ENCODE measurements at places on chromosomes 4 and X.

- DNase-seq: no peak
These were observed 131.4 kb downstream of the PTTG2 start for GRCh38 chr4:38091636-38092035.

DNA sequence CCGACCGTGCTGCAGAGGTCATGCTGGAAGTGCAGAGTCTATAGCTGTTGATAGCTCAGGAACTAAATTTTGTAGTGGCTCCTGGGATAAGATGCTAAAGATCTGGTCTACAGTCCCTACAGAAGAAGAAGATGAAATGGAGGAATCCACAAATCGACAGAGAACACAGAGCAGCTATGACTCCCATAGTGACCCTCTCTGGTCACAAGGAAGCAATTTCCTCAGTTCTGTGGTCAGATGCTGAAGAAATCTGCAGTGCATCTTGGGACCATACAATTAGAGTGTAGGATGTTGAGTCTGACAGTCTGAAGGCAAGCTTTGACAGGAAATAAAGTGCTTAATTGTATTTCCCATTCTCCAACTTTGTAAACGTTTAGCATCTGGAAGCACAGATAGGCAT, 8.8 kb downstream of the MANBA start:
- DNase-seq: no peak

- DNase-seq: no peak
These were observed 227.8 kb downstream of the ADGRL3 start for GRCh38 chr4:61427818-61428495.

DNA sequence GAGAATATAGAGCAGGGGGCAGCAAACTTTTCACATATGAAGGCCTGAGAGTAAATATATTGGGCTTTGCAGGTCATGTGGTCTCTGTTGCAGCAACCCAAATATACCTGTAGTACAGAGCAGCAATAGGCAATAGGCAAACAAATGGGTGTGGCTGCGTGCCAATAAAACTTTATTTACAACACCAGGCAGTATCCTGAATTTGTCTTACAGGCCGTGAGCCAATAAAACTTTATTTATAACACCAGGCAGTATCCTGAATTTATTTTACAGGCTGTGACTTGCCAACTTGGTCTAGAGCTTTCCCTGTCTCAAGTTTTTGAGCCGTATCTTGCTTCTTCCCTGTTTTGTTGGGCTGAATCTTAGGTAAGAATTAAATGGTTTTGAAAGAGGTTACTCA, 118.2 kb downstream of the PHEX start:
- peak; percentile 5 for DNase-seq

- no peak for DNase-seq
These were observed 154.7 kb downstream of the RAB28 start for GRCh38 chr4:13329340-13329850.

- DNase-seq: peak; percentile 57
These were observed 16.3 kb downstream of the KLF8 start for GRCh38 chrX:56248492-56248891.

- peak; percentile 59 for DNase-seq
These were observed 6.2 kb downstream of the NCAPG start for GRCh38 chr4:17817027-17817426.

DNA sequence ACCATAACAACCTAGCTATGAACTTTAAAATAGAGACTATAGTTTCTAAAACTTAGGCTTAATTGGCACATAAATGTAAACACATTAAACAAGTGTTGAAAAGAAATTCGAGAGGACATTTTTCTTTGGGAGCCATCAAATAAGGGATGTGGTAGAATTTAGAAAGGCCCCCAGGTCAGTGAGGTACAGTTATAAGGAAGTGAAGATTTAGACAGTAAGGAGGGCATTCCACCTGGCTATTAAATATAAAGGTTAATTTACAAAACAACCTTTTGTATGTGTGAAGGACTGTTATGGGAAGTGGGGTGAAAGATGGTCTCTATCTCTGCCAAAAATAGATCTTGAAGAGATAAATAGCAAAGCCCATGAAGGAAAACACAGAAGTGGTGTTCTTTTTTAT, 83.9 kb downstream of the AFF1 start:
- no peak for DNase-seq

DNA sequence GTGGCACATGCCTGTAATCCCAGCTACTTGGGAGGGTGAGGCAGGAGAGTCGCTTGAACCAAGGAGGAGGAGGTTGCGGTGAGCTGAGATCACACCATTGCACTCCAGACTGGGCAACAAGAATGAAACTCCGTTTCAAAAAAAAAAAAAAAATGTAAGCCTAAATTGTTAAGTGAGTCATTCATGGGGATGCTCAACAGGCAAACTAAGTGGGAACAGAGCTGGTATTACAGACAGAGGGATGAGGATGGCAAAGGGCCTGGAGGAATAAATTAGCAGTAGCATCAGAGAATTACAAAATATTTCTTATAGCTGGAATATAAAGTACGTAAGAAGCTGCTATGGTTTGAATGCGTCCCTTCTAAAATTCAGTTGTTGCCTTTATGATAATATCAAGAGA, 43.4 kb upstream of the OGT start:
- no peak for DNase-seq

GRCh38 chr4:67134616-67135015, 410.7 kb downstream of the CENPC start:
- DNase-seq: no peak

DNA sequence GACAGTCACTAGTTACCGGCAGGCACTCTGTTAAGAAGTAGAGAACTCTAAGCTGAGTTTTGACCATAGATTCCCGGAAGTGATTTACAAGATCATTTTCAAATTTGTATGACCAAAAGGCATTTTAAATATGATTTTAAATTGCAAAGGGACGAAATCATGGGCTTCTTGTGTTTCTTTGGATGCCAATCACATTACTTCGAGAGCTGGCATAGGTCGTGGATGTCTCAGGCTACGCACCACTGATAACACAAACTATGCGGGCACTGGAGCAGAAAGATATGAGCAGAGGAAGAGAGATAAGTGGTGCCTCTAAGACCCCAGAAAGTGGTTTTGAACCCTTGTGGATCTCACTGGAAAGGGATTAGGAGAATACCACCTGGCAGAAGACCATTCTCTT, 294.2 kb upstream of the FTHL17 start:
- DNase-seq: no peak

- DNase-seq: no peak
These were observed 108.0 kb downstream of the CPZ start for GRCh38 chr4:8700531-8700930.

DNA sequence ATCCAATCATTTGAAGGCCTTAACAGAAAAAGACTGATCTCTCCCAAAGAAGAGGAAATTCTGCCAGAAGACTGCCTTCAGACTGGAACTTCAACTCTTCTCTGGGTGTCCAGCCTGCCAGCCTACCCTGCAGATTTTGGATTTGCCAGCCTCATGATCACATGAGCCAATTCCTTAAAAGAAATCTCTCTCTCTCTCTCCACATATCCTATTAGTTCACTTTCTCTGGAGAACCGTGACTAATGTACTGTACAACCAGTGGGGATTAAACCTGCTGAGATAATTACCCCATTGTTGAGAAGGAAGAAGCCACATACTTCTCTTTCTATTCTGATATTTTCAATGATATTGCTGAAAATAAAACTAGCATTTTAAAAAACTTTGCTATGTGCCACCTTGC, 711.3 kb upstream of the AMOT start:
- DNase-seq: no peak

GRCh38 chrX:85544609-85545008, 165.1 kb upstream of the POF1B start:
- DNase-seq: peak; percentile 26

DNA sequence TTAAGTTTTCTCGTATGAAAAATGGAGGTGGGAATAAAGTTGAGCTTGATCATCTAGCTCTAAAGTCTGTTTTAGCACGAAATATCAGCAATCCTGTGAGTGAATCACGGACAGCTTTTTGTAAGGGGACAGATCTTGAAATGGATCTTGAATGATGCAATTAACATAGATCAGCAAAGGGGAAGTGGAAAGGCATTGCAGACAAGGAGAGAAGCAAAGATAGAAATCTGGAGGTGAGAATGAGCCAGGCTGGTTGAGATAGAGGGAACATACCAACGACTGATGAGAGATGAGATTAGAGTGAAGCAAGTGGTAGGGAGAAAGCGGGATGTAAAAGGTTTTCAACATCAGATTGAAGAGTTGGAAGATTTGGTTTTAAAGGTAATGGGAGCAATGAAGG, 4.6 kb upstream of the DGKK start:
- DNase-seq: no peak

- no peak for DNase-seq
These were observed 69.6 kb upstream of the NDP start for GRCh38 chrX:44042751-44043150.

- no peak for DNase-seq
These were observed 45.3 kb downstream of the SLC9A6 start for GRCh38 chrX:136030303-136031191.

- DNase-seq: no peak
These were observed 106.1 kb downstream of the WWC2 start for GRCh38 chr4:183205193-183205592.

GRCh38 chr4:107718351-107718965, 1.6 kb downstream of the PAPSS1 start:
- DNase-seq: peak; percentile 26

DNA sequence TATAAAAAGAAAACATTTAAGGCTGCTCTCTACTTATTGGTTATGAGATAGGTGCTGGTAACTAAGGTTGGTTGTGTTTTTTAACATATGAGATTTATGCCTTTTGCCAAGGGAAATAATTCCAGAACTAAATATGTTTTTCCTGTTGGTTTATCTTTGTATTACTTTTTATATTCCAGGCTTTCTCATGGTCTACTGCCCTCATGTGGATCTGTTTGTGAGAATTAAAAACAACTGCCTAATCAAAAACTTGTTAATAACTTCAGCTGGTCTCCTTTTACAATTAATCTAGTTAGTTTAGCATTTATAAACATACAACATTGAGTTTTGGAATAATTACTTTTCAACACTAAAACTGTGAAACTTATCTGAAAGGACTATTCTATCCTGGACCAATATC, 1208.3 kb downstream of the ADGRL3 start:
- no peak for DNase-seq

GRCh38 chrX:66015152-66015831, 24.6 kb downstream of the VSIG4 start:
- peak; percentile 20 for DNase-seq

DNA sequence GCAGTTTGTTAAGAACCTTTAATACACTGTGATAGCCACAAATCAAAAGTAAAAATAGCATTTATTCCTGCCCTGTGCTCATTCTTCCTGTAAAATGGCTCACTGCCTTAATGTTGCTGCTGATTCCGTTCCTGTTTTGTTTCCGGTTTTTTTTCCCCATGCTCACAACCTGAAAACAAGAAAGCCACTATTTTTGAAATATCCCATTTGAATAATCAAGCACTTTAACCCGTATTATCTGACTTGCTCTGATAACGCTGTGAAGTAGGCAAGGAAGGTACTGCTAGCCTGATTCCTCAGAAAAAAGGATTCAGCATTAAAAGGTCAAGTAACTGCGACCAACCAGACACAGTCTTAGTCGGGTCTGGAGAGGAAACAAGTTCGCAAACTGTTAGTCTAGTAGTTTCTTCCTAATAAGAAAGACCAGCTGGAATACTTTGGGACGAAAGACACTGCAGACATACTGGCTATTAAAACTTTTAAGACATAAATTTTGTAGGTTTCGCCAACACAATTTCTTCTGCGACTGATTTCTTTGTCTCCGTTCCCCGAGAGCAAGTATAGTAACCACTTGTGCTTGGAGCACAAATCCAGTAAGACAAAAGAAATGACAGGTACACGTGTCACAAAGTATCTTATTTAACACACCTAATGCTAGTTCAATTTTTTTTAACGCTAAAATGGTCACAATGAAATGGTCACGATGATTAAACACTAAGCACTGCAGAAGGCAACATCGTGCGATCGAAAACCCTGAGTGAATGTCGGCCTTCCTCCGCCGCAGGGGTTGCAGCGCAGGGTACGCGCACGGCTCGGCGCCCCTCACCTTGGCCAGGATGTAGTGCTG, 802 bp downstream of the COX18 start:
- peak; percentile 69 for DNase-seq

- DNase-seq: no peak
These were observed 53.1 kb downstream of the CXCL1 start for GRCh38 chr4:73922317-73922716.

GRCh38 chr4:83231620-83232076, 53.0 kb downstream of the COQ2 start:
- no peak for DNase-seq

GRCh38 chr4:86894455-86894854, 2.2 kb upstream of the C4orf36 start:
- DNase-seq: no peak

- DNase-seq: peak; percentile 67
These were observed 13.4 kb downstream of the ARHGEF6 start for GRCh38 chrX:136767104-136767941.

- no peak for DNase-seq
These were observed 61.1 kb downstream of the CPEB2 start for GRCh38 chr4:15063341-15063740.

- DNase-seq: no peak
These were observed 38.6 kb downstream of the PTCHD1 start for GRCh38 chrX:23373129-23373804.

DNA sequence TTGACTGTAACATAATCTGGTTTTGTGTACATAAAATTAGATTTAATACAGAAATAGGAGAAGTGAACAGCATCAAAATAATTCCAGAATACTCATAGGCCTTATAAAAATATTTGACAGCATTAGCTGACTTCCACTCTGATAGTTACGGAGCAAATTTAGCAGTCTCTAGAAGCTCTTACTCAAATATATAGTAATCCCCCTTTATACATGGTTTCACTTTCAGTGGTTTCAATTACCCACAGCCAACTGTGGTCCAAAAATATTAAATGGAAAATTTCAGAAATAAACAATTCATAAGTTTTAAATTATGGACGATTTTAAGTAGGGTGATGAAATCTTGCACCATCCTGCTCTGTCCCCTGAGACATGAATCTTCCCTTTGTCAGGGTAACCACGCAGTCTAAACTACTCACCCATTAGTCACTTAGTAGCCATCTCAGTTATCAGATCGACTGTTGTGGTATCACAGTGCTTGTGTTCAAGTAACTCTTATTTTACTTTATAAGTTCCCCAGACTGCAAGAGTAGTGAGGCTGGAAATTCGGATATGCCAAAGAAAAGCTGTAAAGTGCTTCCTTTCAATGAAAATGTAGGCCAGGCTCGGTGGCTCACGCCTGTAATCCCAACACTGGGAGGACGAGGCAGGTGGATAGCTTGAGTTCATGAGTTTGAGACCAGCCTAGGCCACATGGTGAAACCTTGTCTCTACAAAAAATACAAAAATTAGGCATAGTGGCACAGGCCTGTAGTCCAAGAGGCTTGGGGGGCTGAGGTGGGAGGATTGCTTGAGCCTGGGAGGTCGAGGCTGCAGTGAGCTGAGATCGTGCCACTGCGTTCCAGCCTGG, 17.2 kb upstream of the RTL9 start:
- DNase-seq: peak; percentile 74

DNA sequence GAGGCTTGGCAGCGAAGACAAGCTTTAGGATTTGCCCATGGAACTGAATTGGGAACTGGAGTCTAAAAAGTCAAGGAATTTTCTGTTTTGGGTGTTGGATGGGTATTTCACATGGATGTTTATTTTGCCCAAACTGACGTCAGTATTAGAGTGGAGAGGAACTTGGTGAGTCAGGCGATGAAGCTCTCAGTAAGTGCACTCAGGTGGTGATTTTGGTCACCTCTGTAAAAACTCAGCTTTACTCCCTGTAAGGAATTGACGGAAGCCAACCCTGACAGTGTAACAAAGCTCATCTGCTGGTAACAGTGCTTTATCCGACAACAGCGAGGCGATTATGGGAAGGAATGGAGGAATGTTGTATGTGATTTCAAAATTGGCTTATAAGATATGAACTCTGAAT, 77.0 kb upstream of the PGRMC2 start:
- DNase-seq: no peak

- DNase-seq: no peak
These were observed 66.1 kb downstream of the SOWAHB start for GRCh38 chr4:76831711-76832373.
